Pons (tissue), 1 donor: ENCODE measurements at places on chromosomes 7 and 10.

DNA sequence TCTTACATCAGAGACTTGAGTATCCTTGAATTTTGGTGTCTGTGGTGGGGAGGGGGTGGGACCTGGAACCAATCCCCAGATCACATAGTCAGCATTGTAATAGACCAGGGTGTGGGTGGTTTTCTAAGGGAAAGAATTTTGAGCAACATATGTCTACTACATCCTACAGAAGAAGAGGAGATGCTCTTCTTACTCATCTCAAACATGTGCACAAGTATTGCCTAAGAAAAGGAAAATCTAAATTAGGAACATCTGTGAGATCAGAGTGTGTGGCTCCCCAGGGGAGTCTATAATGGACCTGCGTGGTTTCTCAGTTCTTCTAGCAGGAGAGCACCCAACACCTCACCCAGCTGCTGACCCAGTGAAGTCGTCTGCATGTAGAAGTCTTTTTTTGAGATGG is 148.8 kb downstream of the CCDC3 start:
- DNase-seq = no peak

DNA sequence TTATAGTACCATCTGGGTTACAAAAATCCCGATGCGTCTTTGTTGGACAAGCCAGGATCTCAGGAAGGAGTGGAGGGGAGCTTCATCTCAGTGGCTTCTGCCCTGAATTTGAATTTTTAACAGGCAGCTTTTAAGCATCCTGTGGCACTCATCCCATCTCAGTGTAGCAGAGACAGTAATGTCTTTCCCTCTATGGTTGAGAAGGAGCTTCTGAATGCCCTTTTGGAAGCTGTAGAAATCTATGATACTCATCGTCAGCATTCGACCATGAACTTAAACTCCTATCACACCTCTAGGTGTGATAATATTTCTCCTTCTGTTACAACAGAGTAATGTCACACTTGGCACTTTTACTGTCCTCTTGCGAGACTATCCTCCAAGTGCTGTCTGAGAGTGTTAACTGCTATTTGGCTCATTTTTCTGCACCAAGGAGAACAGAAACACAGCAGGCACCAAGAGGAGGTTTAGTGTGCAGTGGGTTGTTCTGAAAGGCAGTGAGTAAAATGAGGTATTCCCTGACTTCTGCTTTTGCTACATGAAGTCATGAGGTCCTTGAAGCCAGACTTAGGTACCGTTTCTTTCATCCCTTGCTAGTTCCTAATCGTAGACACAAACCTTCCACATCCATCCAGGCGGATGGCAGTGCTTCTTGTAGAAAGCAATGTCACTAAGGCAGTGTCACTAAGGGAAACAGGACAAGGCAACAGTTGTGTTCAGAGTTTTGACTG is 177.4 kb downstream of the CELF2 start:
- no peak for DNase-seq

GRCh38 chr7:150514748-150515222 is at the start of gene GIMAP7:
GIMAP7 (plus strand) TSS chr7:150514872; CDS start chr7:150519975, 5,103 bp downstream.
- DNase-seq = peak; percentile 14

DNA sequence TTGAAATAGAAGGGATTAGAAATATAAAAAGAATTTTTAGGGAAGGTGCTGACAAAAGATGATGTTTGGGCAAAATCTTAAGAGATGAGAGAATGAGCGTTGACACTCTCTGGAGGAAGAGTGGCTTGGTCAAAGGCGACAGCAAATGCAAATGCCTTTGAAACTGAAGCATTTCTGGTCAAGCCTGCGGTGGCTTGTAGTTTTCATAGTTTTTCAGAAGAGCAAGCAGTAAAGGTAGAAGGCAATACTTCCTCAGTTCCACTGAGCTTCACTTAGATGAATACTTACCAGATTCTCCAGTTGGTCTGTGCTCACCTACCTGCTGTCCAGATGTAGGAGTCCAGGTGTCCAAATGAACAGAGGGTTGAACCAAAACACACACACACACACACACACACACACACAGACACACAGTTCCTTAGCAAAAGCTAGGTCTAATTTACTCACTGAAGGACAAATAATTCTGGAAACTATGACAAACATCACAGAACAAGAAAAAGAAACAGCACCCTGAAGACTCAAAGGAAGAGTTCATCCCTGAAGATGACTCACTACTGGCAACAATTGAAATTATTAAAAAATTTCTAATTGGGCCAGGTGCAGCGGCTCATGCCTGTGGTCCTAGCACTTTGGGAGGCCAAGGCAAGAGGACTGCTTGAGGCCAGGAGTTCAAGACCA is 12.1 kb upstream of the STK17A start:
- DNase-seq = no peak

DNA sequence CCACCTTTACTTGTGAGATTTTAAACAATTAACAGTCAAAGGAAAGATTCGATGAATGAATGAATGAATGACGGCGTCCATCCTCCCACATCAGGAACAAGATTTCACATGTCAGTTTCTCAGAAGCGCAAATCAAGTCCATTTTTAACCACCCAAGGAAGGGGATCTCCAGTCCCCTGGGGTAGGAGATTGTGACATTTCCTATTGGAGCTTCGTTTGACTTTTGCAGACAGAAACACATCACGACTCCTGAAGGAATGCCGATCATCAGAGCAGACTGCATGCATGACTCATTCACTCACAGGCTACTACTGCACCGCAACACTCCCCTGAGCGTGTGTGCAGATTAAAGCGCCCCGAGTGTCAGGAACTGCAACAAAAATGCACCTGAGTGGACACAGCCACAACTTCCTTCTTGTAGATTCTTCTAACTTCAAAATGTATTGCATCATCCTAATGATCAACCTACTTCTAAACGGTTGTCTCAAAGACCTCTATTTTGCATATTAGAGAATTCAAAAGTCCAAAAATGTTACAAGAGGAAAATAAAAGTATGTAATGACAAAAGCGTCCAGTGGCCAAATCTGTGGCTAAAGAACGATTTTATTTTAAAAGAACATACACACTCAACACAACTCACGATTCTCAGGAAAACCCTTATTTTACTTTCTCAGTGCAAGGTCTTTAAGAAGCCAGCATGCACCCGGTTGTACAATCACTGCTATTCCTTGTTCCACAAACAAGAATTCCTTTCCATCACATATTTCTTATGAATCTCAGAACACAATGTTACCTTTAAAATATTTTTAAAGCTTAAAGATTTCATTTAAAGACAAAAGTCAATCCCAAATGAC is 172.6 kb downstream of the FAM107B start:
- no peak for DNase-seq

GRCh38 chr7:144513334-144513733 is 109.8 kb upstream of the NOBOX start:
- DNase-seq = peak; percentile 79

DNA sequence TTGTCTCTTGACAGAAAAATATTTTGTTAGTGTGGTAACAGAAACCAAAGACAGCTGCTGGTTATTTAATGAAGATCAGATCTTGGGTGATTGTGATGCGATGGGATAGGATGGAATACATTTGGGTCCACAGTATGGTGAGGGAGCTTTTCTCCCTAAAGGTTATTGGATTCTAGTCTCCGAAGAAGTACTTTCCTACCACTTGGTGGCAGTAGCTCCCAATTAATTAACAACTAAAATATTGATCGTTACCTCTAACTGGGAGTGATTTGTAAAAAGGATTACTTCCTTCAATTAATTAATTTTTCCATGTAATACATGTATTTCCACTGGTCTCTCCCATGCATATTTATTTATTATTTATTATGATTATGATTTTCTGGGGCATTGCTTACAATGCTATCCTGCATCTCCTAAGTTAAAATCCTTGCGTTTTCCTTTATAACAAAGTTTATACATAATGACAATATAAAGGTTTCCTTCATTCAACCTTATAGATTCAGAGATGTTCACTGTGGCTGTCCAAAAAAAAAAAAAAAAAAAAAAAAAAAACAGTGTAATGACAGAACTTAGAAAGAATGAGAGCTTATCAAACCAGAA is 25.6 kb downstream of the TMEM196 start:
- peak; percentile 46 for DNase-seq

GRCh38 chr10:45325116-45325515 is 9.7 kb upstream of the OR13A1 start:
- no peak for DNase-seq

DNA sequence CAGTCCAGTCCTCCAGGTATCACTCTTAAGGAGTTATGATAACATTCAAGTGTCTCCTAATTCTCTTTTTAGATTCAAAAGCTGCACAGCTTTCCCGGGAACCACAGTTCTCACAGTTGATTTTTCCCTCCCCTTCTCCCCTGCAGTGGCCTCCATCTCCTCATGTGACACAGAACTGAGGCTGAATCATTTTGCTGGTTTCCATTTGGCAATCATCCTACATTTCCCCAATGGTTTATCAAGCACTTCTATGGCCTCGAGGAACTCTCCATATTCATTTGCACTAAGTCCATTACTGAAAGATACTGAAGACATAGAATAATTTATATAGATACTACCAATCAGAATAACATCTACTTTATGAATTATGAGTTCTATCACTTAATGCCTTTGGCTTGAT is 484.9 kb downstream of the GPAM start:
- DNase-seq = no peak

DNA sequence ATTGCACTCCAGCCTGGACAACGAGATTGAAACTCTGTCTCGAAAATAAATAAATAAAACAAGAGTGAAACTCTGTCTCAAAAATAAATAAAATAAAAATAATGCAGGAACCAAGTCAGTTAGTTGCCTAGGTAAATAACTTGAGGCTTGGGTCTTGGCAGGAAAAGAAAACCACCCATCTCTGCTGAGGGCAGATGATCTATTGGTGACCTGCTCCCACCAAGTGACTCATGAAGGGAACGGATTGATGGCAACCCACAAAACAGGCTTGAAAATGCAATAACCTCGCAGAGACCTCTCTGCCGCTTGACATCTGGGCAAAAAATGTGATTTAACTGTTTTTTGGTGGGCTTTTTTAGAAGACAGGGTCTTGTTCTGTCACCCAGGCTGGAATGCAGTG is 86.6 kb downstream of the CALN1 start:
- no peak for DNase-seq

GRCh38 chr7:141593134-141593533 is 41.9 kb downstream of the AGK start:
- DNase-seq = no peak

DNA sequence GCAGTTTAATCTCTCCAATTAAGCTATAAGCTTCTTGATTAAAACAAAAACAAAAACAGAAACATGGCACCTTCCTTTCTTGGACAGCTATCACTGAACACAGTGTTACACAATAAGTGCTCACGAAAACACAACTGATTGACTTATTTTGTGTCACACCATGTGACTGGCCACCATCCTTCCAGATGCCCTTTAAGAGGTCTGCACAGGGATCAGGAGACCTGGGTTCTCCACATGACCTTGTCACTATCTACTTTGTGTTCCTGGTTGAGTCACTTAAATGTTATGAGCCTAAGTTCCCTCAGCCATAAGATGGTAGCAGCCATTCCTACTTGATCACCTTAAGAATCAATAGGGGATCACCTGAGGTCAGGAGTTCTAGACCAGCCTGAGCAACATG is 120.1 kb downstream of the HIPK2 start:
- DNase-seq = no peak

DNA sequence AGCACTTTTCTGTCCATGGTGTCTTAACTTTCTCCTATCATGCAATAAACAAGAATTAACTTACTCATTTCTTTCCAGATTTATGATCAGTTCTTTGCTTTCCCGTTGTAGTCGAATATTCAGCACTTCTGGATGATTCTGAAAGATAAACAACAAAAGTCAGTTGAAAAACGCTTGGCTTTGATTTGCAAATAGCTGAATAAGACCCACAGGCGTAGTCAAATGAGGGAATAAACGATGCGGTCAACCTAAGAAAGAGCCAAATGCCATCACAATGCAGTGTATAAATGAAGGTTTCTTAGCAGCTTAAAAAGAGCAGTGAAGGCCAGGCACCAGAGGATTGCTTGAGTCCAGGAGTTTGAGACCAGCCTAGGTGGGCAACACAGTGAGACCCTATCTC is 109.4 kb downstream of the ADAM12 start:
- DNase-seq = no peak

- no peak for DNase-seq
Measured at GRCh38 chr7:39761449-39761848, 138.1 kb downstream of the RALA start.

GRCh38 chr7:117630501-117630900 is 150.7 kb downstream of the CFTR start:
- no peak for DNase-seq

GRCh38 chr10:3107426-3107961 is 40.1 kb downstream of the PFKP start:
- peak; percentile 95 for DNase-seq

- no peak for DNase-seq
Measured at GRCh38 chr10:119805702-119806230, 66.9 kb downstream of the MCMBP start.

- no peak for DNase-seq
Measured at GRCh38 chr7:47480576-47481538, 101.1 kb downstream of the TNS3 start.

DNA sequence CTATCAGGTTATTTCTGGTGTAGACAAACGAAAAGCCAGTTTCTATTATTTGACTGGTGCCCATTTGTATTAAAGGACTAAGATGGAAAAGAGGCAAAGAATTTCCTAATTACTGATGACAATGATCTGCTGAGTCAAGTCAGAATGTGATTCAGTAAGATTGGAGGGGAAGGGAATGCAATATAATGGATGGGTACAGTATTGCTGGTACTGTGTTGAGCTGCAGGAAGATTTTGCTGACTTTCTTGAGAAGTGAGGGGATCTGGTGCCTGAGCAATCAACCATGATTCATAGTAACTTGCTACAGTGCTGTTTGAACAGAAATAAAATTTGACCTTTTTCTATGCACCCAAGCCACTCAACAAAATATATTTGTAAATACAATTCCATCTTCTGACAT is 139.1 kb upstream of the RHEB start:
- no peak for DNase-seq

GRCh38 chr10:19209319-19209718 is 160.7 kb downstream of the MALRD1 start:
- no peak for DNase-seq

GRCh38 chr10:70816220-70816894 is 609 bp downstream of the SGPL1 start:
- peak; percentile 38 for DNase-seq

DNA sequence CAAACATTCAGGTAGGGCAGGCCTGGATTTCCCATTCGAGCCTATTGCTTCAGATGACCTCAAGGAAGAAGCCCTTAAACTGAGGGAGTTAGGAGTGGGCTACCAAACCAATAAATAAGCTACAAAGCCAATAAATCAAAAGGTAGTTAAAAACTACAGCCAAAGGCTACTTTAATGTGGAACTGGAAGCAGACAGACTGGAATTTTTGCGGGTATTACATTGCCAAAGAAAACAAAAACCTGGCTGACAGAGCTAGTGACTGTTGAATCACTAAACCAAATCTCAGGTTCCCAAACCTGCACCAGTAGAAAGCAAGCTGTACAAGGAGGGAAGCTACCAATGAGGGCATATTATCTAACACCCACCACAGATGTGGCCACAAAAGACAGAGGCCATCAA is 315.6 kb downstream of the GRM8 start:
- DNase-seq = no peak

DNA sequence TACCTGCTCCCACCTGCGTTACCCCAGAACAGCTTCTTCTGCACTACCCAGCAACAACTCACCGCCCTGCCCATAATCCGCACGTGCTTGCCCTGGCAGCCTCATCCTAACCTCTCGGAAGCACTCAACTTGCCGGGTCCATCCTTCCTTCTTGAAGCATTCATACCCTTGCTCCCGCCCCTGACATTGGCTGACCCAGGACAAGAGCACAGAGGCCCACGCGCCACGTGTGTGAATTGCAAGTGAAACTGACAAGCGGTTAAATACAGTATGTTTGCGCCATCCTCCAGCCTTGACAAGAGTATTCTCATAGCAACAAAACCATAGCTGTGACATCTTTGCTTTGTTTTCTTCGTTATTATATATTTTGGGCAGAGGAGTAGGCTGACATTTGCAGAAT is 10.9 kb upstream of the OCM start:
- DNase-seq = no peak
